Astrocyte of the spinal cord (primary cell): ENCODE measurements at places on chromosomes 5 and 9.

DNA sequence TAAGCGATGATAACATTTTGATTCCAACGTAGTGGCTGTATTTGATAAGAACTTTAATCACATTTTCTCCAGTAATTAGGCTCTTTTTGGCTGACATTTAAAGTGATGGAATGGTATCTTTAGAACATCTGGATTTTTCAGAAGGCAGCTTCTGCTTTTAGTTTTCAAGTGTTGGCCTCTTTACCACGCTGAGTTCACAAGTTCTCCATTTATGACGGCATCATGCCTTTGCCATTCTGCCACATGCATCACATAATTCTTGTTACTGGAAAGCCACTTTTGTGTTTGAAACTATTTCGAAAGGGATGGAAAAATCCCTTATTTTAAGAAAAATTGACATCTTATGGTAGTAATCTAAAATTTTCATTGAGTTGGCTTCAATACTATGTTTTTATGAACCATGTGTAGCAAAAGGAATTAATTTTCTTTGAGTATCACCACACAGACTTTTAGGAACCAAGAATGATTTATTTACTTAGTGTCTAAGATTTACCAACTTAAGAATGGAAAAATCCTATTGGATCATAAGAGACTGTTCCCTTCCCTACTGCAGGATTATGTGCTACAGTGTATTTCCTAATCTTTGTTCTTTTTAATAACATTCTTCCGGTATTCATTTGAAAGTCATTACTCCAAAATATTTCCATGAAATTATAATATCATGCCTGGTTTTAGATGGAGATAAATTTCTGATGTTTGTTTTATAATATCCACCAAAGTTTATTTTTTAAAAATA lies 344.2 kb downstream of the ADGRV1 start:
- no peak for DNase-seq

DNA sequence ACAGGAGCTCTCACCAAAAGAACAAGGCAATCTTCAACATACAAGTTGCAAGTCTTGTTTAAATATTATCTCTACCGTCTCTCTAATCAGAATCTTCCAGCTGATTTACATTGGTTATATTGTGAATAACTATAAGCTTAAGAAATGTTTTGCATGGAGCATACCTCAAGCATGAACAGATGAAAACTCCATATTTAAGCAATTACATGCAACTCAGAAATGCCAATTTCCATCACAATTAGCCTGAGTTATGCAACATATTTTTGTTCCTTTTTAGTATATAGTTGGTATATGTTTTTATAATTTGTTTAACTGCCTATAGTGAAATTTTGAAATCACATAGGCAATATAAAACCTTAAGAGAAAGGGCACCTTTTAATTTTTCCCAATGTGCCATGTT lies 142.5 kb downstream of the DENND1A start:
- DNase-seq, result no peak

DNA sequence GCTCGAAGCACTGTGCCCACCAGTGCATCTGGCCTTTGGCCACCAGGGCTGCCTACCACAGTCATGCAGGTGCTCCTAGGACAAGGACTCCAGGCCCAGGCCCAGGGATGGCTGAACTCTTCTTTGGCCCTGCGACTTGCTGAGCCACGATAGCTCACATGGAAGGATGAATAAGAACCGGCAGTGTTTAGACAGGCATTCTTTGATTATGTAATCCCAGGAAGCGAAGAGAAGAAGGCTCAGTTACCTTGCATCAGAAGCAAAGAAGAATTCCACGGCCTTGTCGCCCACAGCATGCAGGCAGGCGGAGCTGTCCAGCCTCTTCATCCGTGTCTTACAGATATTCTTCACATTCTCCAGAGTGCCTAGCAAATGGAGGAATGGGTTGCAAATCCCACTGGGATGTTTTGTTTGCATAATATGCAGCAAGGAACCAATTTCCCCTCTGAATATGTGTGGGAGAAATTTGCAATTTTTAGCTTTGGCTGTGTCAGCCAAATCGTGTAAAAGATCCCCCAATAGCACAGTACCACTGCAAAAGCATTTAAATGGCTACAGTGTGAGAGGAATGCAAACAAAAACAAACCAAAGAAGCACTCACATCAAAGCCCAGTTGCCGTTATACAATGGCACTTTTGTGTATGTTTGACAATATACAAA lies 29.1 kb downstream of the GFPT2 start:
- peak; percentile 81 for DNase-seq

GRCh38 chr5:14143546-14143840 lies 351 bp downstream of the TRIO start:
- no peak for DNase-seq

DNA sequence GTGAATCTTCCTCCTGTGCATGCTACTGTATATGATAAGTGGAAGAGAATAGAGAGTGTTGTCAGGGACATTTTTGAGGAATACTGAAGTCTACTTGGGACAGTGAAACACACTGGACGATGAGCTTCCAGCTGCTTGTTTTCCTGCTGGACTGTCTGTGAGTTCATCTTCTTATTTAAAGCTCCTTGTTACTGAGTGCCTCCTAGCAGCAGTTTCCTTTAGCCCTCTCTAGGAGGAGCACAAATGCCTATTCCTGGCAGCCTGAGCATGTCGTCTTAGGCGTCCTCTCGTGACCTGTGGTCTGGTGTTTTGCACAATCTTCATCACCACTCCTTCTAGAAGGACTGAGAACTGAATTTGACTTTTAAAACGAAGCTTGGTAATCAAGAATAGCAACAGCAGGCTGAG lies 43.8 kb downstream of the ANKRD33B start:
- DNase-seq, result peak; percentile 63

GRCh38 chr9:124574534-124575375 lies 67.6 kb upstream of the NR5A1 start:
- DNase-seq, result peak; percentile 75

- peak; percentile 24 for DNase-seq
These were observed 156.0 kb downstream of the SEC61B start for GRCh38 chr9:99377790-99378775.

DNA sequence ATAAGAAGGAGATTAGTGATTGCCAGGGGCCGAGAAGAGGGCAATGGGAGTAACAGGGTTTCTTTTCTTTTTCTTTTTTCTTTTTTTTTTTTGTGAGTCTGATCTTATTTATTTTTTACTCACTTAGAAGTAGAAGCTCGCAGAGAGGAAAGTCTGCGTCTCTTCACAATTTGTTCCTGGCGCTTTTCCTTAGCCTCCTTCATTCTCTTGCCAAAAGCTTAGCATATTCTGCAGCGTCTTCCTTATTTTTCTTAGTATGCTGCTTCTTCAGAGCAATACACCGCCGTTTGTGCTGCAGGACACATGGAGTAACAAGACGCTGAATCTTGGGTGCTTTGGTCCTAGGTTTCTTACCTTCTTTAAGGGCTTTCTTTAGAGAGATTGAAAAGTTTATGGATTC lies 30.3 kb upstream of the DENND4C start:
- DNase-seq, result no peak

DNA sequence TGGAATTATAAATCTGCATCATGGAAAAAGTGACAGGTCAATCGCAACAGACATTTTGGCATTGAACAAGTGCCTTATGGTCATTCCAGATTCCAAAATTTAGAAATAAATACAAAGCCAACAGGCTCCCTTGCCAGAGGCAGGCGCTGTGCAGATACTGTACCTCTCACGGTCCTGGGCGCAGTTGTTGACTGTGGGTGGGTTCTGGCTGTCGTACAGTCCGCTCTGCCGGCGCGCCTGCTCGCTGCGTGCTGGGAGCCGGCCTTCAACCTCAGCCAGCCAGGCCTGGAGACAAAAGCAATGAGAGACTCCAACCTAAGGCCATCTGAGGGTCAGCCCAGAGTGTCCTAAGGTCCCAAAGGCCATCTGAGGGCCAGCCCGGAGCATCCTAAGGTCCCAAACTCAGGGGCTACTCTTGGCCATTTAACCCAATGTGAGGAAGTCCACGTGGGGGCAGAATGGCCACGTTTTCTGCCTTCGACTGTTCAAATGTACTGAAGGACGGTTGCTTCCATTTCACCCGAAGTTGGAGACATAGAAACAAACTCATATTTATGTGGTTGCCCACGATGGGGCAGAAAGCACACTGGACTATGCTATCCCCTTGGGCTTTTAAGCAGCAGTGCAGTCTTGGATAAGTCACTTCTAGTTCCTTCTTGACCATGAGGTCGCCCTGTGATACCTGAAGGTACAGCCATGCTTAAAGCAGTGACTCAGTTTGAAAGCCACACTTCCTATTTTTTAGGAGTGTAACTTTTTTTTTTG lies 65.2 kb downstream of the USP20 start:
- DNase-seq, result no peak

DNA sequence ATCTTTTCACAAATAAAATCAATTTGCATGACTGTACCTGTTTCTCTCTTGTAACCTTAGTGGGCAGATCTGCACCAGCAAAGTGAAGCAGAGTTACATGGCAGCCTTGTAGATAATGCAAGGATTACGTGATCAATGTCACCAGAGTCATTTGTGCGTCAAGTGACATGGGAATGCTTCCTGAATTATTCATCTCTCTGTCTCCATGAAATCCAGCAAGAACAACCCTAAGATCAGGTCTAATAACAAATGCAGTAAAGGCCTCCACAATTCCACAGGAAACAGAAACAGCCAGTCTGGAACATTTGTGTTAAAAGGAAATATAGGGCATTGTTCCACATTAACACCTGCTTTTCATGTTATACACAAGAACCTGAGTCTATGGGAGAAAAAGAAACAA lies 7.8 kb downstream of the GZMA start:
- DNase-seq, result no peak
